Esophagus squamous epithelium (tissue), 5 donors: ENCODE measurements at places on chromosomes 4 and X.
A peak's percentile ranks its signal among the peaks of the same experiment; 100 is the strongest.

DNA sequence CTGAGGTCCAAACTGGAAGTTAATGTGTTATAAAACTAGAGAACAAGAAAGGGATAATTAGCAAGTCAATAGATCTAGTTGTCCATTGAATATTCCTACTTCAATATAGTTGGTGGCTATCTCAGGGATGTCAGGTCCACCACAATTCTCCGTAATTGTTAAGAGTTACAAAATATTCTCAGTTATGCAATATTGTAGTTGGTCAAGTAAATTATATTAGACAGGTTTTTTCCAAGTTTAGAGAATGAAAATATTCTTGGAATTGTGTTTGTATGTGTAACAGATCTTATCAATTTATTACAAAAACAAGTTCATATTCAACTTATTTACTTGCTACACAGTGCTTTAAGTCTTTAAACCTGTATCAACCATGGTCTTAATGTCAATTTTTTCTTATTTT lies 547.4 kb downstream of the SPRY1 start:
- no peaks in the 10 kb centered on the region for H3K27me3 ChIP-seq
- H3K27ac ChIP-seq = no peak overlapping the region
- DNase-seq = no peak
- H3K36me3 ChIP-seq = no peaks in the 10 kb centered on the region
- no peak overlapping the region for H3K4me3 ChIP-seq

DNA sequence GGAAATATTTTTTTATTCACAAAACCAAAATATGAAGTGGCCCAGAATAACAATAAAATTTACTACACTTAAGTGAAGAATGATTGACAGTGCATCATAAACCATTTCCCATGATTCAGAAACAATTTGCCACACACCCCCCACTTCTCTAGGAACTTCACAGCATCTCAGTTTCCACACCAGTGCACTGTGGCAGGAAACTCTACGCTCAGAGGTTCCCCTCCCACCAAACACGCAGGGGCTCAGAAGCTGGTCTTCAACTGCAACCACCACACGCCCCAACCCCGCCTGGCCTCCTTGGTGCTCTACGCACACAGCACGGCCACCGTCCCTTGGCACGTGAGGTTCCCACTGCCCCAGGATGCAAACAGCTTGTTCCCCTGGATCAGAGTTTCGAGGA lies 63.7 kb downstream of the ZFYVE28 start:
- H3K36me3 ChIP-seq = no peaks in the 10 kb centered on the region
- H3K27ac ChIP-seq = no peak overlapping the region
- H3K27me3 ChIP-seq = no peaks in the 10 kb centered on the region

- no peak for DNase-seq
- no peaks in the 10 kb centered on the region for H3K27me3 ChIP-seq
- no peaks in the 10 kb centered on the region for H3K36me3 ChIP-seq
Observed at GRCh38 chrX:99913611-99914010, 496.5 kb downstream of the PCDH19 start.

DNA sequence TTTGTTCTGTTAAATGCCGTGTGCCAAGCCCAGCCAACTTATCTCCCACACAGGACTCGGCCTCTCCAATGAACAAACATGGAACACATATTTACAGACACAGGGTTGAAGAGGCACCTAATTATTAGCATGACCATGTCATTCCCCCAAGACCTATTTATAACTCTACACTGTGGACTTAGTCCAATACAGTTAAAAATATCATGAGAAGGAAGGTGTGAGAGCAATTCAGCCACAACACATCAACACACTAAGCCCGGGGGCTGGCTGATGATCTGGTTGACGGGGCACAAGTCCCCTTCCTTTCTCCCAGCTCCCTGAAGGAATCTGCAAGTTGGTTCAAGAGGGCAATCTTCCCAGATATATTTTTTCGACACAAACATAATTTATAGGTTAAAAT lies 28.1 kb downstream of the MANBA start:
- H3K4me3 ChIP-seq = no peak overlapping the region
- no peaks in the 10 kb centered on the region for H3K27me3 ChIP-seq
- no peak overlapping the region for H3K27ac ChIP-seq
- no peak for DNase-seq

DNA sequence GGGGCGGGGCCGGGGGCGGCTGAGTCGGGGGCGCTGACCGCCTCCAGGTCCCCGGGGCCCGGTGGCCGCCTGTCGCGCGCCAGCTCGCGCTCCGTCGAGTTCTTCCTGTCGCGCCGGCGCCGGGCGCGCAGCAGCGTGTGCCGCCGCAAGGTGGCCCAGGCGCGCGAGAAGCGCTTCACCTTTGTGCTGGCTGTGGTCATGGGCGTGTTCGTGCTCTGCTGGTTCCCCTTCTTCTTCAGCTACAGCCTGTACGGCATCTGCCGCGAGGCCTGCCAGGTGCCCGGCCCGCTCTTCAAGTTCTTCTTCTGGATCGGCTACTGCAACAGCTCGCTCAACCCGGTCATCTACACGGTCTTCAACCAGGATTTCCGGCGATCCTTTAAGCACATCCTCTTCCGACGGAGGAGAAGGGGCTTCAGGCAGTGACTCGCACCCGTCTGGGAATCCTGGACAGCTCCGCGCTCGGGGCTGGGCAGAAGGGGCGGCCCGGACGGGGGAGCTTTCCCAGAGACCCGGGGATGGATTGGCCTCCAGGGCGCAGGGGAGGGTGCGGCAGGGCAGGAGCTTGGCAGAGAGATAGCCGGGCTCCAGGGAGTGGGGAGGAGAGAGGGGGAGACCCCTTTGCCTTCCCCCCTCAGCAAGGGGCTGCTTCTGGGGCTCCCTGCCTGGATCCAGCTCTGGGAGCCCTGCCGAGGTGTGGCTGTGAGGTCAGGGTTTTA lies 1.5 kb downstream of the ADRA2C start:
- no peaks in the 10 kb centered on the region for H3K36me3 ChIP-seq
- H3K27me3 ChIP-seq = peaks cover 92% of the 10 kb centered on the region
- peaks cover 24% of the 10 kb centered on the region for H3K4me1 ChIP-seq
- H3K4me3 ChIP-seq = no peak overlapping the region

- no peaks in the 10 kb centered on the region for H3K27me3 ChIP-seq
- no peaks in the 10 kb centered on the region for H3K4me1 ChIP-seq
- DNase-seq = no peak
- H3K4me3 ChIP-seq = no peak overlapping the region
Observed at GRCh38 chr4:2689114-2689513, 67.0 kb downstream of the TNIP2 start.

GRCh38 chr4:155837203-155837796 lies 28.8 kb downstream of the ASIC5 start:
- no peak overlapping the region for H3K4me3 ChIP-seq
- no peaks in the 10 kb centered on the region for H3K27me3 ChIP-seq
- no peak overlapping the region for H3K27ac ChIP-seq
- H3K36me3 ChIP-seq = no peaks in the 10 kb centered on the region

GRCh38 chr4:96293806-96294205 lies 453.9 kb downstream of the PDHA2 start:
- H3K27ac ChIP-seq = no peak overlapping the region
- no peak overlapping the region for H3K4me3 ChIP-seq
- H3K27me3 ChIP-seq = no peaks in the 10 kb centered on the region
- no peaks in the 10 kb centered on the region for H3K4me1 ChIP-seq
- no peak for DNase-seq

- no peaks in the 10 kb centered on the region for H3K36me3 ChIP-seq
- DNase-seq = no peak
- H3K4me3 ChIP-seq = no peak overlapping the region
- no peaks in the 10 kb centered on the region for H3K27me3 ChIP-seq
Observed at GRCh38 chr4:97013711-97014110, 1129.6 kb downstream of the STPG2 start.

GRCh38 chrX:48540028-48540375 lies 488 bp downstream of the TBC1D25 start:
- H3K4me3 ChIP-seq = peak overlapping the region; percentile 69
- H3K36me3 ChIP-seq = peaks cover 5% of the 10 kb centered on the region
- peak overlapping the region; percentile 87 for H3K27ac ChIP-seq
- H3K27me3 ChIP-seq = no peaks in the 10 kb centered on the region
- DNase-seq = no peak

DNA sequence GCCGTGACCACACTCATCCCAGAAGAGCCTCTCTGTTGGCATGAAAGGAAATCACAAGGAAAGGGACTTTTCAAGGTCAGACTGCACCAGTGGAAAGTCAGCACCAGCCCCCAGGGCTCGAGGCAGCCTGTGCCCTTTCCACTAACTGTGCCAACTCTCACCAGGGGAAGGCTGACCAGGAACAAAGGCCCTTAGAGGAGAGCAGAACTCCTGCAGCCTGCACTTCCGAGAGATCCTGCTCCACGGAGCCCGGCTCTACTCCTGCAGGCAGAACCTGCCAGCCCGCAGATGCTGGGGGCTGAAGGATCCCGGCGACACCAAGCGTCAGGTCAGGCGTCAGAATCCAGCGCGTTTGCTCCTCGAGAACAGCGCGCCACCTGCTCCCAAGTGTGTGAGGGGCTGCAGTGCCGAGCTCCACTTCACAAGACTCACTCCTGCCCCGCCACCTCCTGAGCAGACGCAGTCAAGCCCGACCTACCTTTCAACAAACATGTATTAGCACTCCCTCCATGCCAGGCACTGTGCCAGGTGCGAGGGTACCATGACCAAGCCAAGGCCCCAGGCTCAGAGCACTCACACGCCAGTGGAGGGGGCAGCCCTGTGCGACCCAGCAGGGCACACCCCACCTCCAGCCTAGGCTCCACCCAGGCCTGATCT lies 13.6 kb upstream of the HELT start:
- H3K27ac ChIP-seq = no peak overlapping the region
- peak overlapping the region; percentile 6 for H3K4me3 ChIP-seq
- no peak for DNase-seq
- no peaks in the 10 kb centered on the region for H3K27me3 ChIP-seq
- peaks cover 7% of the 10 kb centered on the region for H3K4me1 ChIP-seq

GRCh38 chr4:1604706-1605205 lies 79.4 kb downstream of the FAM53A start:
- H3K27me3 ChIP-seq = peaks cover 59% of the 10 kb centered on the region
- DNase-seq = no peak
- H3K36me3 ChIP-seq = no peaks in the 10 kb centered on the region
- no peak overlapping the region for H3K4me3 ChIP-seq

DNA sequence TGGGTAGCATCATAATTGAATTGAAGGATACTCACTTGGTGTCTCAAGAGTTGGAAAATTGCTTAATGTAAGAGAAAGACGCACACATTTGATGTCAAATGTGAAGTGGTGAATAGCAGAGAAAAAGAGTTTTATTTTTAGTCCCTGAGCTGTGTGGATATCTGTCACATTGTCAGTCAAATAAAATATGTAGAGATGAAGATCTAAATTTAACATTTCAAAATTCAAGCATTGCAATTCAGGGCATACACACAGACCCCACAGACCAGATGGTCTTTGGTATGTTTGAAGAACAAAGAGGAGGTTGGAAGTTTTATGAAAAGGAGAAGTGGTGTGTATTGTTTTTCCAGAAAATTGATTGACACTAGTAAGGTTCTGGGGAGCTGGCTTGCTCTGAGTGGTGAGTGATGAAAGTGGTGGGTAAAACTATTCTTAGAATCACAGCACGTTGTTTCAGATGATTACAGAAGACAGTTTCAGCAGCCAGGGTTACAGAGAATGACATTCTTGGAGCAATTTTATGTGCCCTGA lies 44.9 kb upstream of the BBS12 start:
- H3K36me3 ChIP-seq = no peaks in the 10 kb centered on the region
- H3K27ac ChIP-seq = no peak overlapping the region
- no peak overlapping the region for H3K4me3 ChIP-seq
- H3K4me1 ChIP-seq = no peaks in the 10 kb centered on the region

DNA sequence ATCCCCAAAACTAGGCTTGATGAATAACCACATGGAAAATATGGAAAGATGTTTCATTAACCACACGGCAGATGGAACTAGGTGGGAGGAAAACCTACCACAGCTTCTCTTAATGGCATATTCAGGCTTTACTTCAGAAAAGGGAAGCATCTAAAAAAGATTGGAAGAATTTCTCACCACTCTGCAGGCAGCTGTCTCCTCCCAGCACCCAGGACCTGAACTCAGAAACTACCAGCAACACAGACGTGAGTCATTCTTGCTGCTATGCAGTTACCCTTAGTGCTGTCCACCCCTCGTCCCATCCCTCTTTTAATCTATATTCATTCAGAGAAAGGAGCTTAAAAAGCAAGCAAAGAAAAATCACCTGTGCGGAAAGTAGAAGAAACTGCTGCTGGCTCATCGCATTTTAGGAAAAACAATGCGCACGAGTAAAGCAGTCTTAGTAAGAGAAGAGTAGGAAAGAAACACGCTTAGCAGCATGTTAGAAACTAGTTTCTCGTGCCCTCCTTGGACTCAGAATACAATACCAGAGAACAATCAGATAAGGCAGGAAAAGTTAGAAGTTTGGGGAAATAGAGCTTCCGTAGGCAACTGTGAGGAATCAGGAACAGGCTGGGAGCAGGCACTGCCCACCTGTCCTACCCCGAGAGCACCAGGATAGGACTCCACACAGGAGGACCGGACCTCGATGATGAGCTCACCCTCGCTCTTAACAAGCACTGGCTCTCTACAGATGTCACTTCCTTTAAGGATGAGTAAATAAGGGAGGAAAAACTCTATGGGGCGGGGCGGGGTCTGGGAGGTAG lies 48.1 kb upstream of the ENPP6 start:
- DNase-seq = no peak
- H3K4me1 ChIP-seq = peaks cover 15% of the 10 kb centered on the region
- no peak overlapping the region for H3K4me3 ChIP-seq
- no peaks in the 10 kb centered on the region for H3K36me3 ChIP-seq
- no peak overlapping the region for H3K27ac ChIP-seq
- no peaks in the 10 kb centered on the region for H3K27me3 ChIP-seq

DNA sequence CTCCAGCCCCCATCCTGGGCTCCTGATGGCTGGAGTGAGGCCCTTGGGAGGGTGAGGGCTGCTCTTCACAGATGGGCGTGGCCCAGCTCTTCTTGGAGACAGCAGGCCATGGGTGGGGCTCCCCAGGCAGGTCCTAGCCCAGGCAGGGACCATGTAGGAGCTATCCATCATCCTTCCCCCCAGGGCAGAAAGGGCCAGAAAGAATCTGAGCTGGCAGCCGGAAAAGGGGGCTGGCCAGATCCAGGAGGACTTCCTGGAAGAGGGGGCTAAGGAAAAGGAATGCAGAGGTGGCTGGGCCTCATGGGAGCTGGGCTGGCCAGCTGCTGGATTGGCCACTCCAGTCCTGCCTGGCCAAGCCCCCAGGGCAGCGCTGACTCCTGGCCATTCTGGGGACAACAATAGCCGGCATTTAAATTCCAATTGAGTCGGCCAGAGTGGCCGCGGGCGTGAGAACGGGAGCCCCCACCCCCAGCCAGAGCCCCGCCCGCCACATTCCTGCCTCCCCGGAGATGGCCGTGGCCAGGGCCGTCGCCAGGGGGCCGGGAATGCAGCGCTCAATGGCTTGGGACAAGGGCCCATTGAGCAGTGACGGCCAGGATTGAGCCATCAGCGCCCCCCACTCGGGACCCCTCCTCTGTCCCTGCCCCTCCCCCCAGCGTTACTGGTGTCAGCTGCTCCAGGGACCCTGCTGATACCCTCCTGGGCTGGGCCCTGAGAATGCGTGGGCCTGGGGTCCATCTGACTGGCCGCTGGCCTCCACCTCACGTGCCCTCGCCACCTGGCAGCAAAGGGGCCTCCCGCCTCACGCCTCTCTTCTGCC lies 15.1 kb upstream of the FGFR3 start:
- no peak for DNase-seq
- H3K36me3 ChIP-seq = no peaks in the 10 kb centered on the region
- H3K4me1 ChIP-seq = peaks cover 29% of the 10 kb centered on the region
- H3K27me3 ChIP-seq = no peaks in the 10 kb centered on the region
- no peak overlapping the region for H3K4me3 ChIP-seq

GRCh38 chr4:130478406-130478805 lies 1382.5 kb downstream of the C4orf33 start:
- no peak for DNase-seq
- H3K27me3 ChIP-seq = no peaks in the 10 kb centered on the region
- no peaks in the 10 kb centered on the region for H3K4me1 ChIP-seq

GRCh38 chr4:185713731-185714130 lies 98.3 kb downstream of the SORBS2 start:
- peaks cover 12% of the 10 kb centered on the region for H3K4me1 ChIP-seq
- H3K27me3 ChIP-seq = no peaks in the 10 kb centered on the region
- no peak overlapping the region for H3K27ac ChIP-seq
- H3K36me3 ChIP-seq = no peaks in the 10 kb centered on the region
- H3K4me3 ChIP-seq = no peak overlapping the region
- no peak for DNase-seq
